Upper lobe of left lung (tissue), 6 donors: ENCODE measurements at places on chromosomes 2 and 18.

GRCh38 chr2:47222826-47223554, 67.9 kb upstream of the STPG4 start:
- H3K27me3 ChIP-seq: no peaks in the 10 kb centered on the region
- peaks cover 13% of the 10 kb centered on the region for H3K4me1 ChIP-seq
- DNase-seq: no peak
- H3K4me3 ChIP-seq: no peak overlapping the region
- H3K27ac ChIP-seq: no peak overlapping the region

- H3K4me1 ChIP-seq: peaks cover 10% of the 10 kb centered on the region
- no peak for DNase-seq
- H3K27ac ChIP-seq: no peak overlapping the region
Measured at GRCh38 chr2:25491966-25492532, 150.3 kb upstream of the DNMT3A start.

DNA sequence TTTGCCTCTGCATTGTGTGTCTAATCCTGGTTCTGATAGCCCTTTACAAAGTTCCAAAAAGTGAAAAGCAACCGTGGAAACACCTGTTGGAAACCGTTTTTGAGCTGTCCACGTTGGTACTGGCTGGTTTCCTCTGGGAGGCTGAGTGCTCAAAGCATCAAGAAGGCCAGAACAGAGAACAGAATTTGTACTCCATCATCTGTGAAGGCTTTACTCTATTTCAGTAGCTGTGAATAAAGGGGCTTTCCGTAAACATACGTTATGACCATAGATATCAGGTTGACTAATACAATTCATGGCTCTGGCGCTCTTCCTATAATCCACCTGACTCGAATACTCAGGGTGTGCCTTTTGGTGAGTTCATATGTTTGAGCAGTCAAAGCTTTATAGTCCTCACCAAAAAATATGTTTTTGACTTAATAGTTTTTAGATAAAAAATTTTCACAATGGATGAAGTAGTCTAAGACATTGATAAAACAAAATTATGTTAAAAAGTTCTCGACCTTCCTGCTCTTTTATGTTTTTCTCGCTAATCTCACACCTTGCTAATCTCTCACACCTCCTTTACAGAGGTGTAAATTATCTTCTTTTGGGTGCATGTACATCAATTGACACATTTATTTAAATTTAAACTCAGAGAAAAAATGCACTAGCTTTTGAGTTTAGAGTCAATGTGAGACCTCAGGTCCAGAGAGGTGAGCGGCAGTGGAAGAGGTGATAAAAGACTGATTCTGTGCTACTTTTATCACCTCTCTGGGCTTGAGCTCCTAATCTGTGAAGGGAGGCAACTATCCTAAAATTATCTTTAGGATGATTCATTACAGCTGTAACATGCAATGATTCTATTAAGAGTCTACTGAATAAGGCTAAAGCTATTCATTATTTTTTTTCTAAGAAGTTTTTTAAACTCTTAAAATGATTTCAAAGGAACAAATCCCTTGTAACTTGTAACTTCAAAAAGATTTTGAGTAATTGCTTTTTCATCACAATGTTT, 65.3 kb downstream of the CXCR4 start:
- DNase-seq: no peak
- H3K27me3 ChIP-seq: no peaks in the 10 kb centered on the region
- no peak overlapping the region for H3K27ac ChIP-seq
- no peaks in the 10 kb centered on the region for H3K4me1 ChIP-seq
- no peak overlapping the region for H3K4me3 ChIP-seq

- no peaks in the 10 kb centered on the region for H3K36me3 ChIP-seq
- H3K4me1 ChIP-seq: no peaks in the 10 kb centered on the region
- H3K27me3 ChIP-seq: no peaks in the 10 kb centered on the region
Measured at GRCh38 chr18:68948622-68949021, 150.7 kb downstream of the CCDC102B start.

- no peaks in the 10 kb centered on the region for H3K4me1 ChIP-seq
- H3K4me3 ChIP-seq: no peak overlapping the region
Measured at GRCh38 chr2:133598769-133599168, 30.5 kb upstream of the NCKAP5 start.

DNA sequence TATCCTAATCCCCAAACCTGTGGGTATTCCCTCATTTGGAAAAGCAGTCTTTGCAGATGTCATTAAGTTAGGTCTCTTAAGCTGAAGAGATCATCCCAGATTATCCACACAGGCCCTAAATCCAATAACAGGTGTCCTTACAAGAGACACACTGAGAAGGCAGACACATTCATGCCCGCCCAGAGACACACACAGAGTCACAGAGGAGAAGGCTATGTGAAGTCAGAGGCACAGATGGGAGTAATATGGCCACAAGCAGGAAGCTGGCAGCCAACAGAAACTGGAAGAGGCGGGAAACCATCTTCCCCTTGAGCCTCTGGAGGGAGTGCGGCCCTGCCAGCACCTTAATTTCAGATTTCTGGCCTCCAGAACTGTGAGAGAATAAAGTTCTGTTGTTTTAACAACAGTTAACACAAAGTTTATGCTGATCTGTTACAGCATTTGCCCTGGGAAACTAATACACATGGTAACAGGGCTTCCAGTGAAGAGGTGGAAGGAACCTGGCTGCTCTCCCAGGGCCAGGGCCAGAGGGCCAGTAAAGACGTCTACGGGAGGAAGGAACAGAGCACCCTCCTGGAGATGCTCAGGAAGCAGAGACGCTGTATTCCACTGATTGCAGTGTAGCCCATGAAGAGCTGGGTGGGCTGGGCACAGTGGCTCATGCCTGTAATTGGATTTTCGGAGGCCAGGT, 217.5 kb downstream of the GLI2 start:
- H3K4me3 ChIP-seq: no peak overlapping the region
- H3K27ac ChIP-seq: no peak overlapping the region
- no peak for DNase-seq
- no peaks in the 10 kb centered on the region for H3K4me1 ChIP-seq
- no peaks in the 10 kb centered on the region for H3K36me3 ChIP-seq

GRCh38 chr2:204074456-204074855, 137.9 kb downstream of the ICOS start:
- no peak overlapping the region for H3K27ac ChIP-seq

GRCh38 chr2:182521453-182522404, 94.9 kb upstream of the PDE1A start:
- H3K36me3 ChIP-seq: no peaks in the 10 kb centered on the region
- H3K27ac ChIP-seq: no peak overlapping the region
- H3K27me3 ChIP-seq: no peaks in the 10 kb centered on the region
- H3K4me1 ChIP-seq: no peaks in the 10 kb centered on the region
